ENCODE measurements at places on chromosomes 5 and 9. TPM values are rescaled to one million over a fixed set of nuclear protein-coding genes. Genes with fewer than 3 reads are reported as not detected.

WDR36 gene
- total RNA-seq = 11.8 TPM

ENG gene
- 139 TPM for total RNA-seq

UGCG gene
- 12.7 TPM for total RNA-seq

SLC1A3 gene
- total RNA-seq = 144 TPM

IL3 gene
- not detected for total RNA-seq

ZNF354C gene
- total RNA-seq = 5.2 TPM

TAF11L5 gene
- total RNA-seq = not detected

PCDHGA9 gene
- total RNA-seq = 3.9 TPM

SRA1 gene
- total RNA-seq = 28.6 TPM

GRCh38 chr9:134681061-134681661 lies 39.6 kb downstream of the COL5A1 start:
- H3K4me3 ChIP-seq = no peak overlapping the region
- no peak for DNase-seq
- H3K27ac ChIP-seq = peak overlapping the region; percentile 52
- no peaks in the 10 kb centered on the region for H3K36me3 ChIP-seq
- peaks cover 42% of the 10 kb centered on the region for H3K4me1 ChIP-seq
- H3K27me3 ChIP-seq = no peaks in the 10 kb centered on the region

DNA sequence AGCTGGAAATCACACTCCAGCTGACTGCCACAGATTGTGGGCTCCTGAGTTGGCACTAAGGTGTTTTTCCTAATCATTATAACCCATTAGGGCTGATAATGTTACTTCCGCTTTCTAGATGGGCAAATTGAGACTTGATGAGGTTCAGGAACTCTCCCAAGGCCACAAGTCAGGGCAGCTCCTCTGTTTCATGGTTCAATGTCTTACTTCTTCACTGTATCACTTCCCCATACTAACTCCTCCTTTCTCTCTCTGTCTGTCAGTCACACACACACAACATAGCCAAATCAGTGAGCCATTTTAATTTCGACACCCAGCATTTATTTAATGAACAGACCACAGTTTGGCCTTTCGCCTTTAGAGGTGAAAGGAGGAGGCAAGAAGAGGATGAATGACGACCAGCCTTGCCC lies 17.8 kb upstream of the TRAF1 start:
- no peaks in the 10 kb centered on the region for H3K36me3 ChIP-seq
- H3K27me3 ChIP-seq = no peaks in the 10 kb centered on the region
- H3K27ac ChIP-seq = no peak overlapping the region
- no peak overlapping the region for H3K4me3 ChIP-seq
- H3K4me1 ChIP-seq = peaks cover 8% of the 10 kb centered on the region

GRCh38 chr5:72815580-72816283 lies 729 bp upstream of the TNPO1 start:
- peak overlapping the region; percentile 74 for H3K4me3 ChIP-seq
- peak overlapping the region; percentile 96 for H3K27ac ChIP-seq
- no peaks in the 10 kb centered on the region for H3K36me3 ChIP-seq
- H3K4me1 ChIP-seq = peaks cover 44% of the 10 kb centered on the region
- H3K27me3 ChIP-seq = no peaks in the 10 kb centered on the region

DNA sequence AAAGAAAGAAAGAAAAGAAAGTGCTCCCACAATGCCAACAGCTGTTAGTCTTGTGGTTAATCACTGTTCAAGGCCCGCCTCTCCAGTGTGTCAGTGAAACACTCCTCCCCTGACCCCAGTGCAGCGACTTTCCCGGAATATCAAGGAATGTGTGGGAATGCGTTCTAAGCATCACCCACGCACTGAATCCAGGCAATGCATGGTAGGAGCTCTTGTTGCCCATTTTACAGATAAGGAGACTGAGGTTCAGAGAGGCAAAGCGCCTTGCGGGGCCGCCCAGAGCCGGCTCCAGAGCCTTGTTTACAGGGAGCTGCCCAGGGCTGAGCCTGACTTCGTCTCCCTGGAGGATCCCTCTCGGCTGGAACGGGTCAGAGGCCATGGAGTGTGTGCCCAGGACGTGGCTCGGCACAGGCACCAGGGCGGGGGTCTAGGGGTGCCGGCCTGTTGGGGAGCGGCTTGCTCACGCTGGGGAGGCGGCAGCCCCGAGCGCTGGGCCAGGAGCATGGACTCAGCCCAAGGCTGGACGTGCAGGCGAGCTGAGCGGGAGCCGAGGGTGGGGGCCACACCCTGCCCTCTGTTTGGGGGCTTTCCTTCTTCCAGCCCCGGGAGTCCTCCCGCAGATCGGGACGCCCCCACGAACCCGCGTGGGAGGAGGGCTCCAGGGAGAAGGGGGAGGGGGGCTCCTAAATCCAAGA lies 823 bp downstream of the ST6GALNAC6 start:
- H3K27ac ChIP-seq = peak overlapping the region; percentile 95
- no peaks in the 10 kb centered on the region for H3K27me3 ChIP-seq
- peaks cover 26% of the 10 kb centered on the region for H3K36me3 ChIP-seq
- peak overlapping the region; percentile 99 for H3K4me3 ChIP-seq
- peaks cover 52% of the 10 kb centered on the region for H3K4me1 ChIP-seq
- DNase-seq = no peak

DNA sequence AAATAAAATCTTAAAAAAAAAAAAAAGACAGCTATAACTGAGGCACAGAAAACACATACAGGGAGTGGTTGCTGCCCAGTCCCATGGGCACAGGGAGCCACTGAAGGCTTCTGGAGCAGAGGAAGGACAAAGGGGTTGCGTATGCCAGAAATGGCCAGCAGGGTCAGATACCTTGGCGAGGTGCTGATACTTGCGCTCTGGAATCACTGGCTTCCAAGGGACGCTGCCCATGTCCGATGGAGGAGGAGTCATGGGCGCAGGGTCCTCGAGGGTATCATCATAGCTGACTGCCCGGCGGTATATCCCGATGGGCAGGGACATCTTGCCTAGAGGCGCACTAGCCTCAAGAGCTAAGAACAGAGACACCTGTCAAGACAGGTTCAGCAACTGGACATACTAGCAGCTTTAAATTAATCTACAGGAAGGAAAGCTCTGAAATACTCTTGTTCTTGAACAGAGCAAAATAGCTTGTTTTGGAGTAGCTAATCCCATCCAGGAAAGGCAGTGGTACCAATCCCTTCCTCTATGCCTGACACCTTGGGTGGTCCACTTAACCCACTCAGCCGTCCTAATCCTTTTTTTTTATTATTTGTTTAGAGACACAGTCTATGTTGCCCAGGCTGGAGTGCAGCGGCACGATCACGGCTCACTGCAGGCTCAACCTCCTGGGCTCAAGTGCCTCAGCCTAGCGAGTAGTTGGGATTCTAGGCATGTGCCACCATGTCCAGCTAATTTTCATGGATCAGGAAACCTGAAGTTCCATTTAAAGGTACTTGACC lies 6.0 kb downstream of the KIAA1191 start:
- peaks cover 86% of the 10 kb centered on the region for H3K36me3 ChIP-seq
- no peak for DNase-seq
- H3K27ac ChIP-seq = no peak overlapping the region
- no peak overlapping the region for H3K4me3 ChIP-seq

DNA sequence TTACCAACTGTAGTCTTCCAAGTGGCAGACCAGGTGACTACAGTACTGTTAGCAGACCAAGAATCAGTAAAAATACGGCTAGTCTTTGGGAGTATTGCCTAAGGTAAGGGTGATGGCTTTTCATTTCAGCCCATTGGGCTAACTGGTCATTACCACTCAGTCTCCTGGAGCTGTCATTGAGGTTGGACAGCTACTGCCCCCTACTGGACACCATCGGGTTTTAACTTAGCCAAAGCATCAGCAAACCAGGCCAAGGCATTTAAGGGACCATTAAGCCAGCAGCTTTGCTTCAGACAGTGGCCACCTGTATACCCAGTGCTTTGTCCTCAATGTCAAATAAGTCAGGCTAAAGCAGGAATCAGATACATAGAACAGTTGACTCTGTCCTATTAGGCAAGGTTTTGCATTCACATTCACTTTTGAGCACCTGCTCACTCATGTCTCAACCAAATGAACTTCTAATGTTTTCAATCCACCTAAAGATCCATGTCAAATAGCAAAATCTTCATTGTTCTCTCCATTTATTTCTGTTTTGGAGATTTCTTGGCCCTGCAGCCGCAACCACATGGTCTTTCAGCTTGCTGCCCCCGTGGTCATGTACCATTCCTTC lies 117.2 kb downstream of the INVS start:
- H3K27me3 ChIP-seq = no peaks in the 10 kb centered on the region
- H3K4me3 ChIP-seq = no peak overlapping the region
- peaks cover 8% of the 10 kb centered on the region for H3K4me1 ChIP-seq
- no peaks in the 10 kb centered on the region for H3K36me3 ChIP-seq
- H3K27ac ChIP-seq = no peak overlapping the region

GRCh38 chr5:54249210-54250028 lies 61.0 kb downstream of the ARL15 start:
- H3K27ac ChIP-seq = no peak overlapping the region
- peak; percentile 21 for DNase-seq
- H3K27me3 ChIP-seq = no peaks in the 10 kb centered on the region
- H3K36me3 ChIP-seq = no peaks in the 10 kb centered on the region

- H3K36me3 ChIP-seq = no peaks in the 10 kb centered on the region
- DNase-seq = no peak
- peak overlapping the region; percentile 31 for H3K27ac ChIP-seq
- peaks cover 33% of the 10 kb centered on the region for H3K4me1 ChIP-seq
- H3K4me3 ChIP-seq = no peak overlapping the region
Observed at GRCh38 chr5:120449501-120449900, 14.6 kb upstream of the PRR16 start.

DNA sequence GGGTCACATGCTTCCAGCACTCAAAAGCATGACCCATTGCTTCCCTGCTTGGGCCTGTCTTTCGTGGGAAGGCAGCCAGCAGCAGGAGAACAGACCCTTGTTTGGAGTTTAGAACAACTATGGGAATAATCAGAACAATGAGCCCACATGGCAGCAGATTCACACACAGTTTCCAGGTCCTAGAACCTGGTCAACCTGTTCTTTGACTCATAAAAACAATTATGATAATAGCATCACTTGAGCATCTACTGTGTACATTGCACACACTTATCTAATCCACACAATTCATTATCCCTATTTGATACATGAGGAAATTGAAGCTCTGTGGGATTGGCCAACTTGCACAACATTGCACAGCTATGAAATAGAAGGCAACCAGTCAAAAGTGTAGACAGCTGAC lies 41.7 kb downstream of the KLF4 start:
- H3K4me3 ChIP-seq = no peak overlapping the region
- H3K36me3 ChIP-seq = no peaks in the 10 kb centered on the region
- H3K27ac ChIP-seq = no peak overlapping the region
- no peak for DNase-seq
- no peaks in the 10 kb centered on the region for H3K27me3 ChIP-seq

- no peaks in the 10 kb centered on the region for H3K36me3 ChIP-seq
- H3K4me3 ChIP-seq = no peak overlapping the region
- DNase-seq = no peak
- peak overlapping the region; percentile 47 for H3K27ac ChIP-seq
Observed at GRCh38 chr5:39494534-39494933, 69.8 kb upstream of the DAB2 start.

- H3K36me3 ChIP-seq = no peaks in the 10 kb centered on the region
- no peak overlapping the region for H3K27ac ChIP-seq
- H3K4me3 ChIP-seq = no peak overlapping the region
- H3K27me3 ChIP-seq = no peaks in the 10 kb centered on the region
- H3K4me1 ChIP-seq = peaks cover 18% of the 10 kb centered on the region
- no peak for DNase-seq
Observed at GRCh38 chr5:175894271-175894670, 22.9 kb downstream of the CPLX2 start.

Measured in left ventricle myocardium inferior (tissue), 1 donor.